ENCODE measurements at places on chromosomes 4 and X.

DNA sequence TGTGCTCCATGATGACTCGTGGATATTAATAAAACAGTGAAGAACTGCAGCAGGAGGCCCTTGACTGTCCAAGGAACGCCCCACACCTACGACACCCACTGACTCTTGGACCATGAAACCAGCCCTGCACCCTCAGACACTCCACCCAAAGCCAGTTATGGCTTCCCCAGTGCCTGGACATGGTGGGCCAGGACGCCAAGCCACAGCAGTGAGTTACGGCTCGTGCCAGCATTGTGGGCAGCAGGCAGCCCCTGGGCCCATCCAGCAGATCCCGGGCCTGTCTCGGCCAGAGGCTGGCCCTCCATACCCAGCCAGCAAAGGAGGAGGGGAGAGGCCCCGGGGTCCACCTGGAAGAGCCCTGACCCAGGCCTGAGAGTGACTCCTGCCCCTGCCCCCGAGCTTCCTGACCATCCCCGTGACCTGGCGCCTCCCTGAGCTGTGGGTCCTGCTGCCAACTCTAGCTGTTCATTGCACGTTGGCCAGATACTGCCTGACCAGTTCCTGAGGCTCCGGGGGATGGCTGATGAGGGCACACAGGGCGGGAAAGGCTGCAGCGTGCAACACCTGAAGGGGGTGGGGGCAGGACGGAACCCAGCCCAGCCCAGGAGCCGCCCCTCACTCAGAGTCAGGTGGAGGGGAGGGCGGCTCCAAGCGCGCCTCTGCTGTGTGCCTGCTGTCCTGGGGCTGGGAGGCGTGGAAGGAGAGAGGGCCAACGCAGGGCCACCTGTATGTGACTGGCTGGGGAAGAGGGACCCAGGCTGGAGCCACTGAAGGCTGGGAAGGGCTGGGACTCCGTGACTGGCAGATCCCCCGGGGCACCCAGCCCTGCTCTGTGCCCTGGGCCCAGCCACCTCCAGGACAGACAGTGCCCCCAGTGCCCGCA lies 739 bp downstream of the SLC49A3 start:
- peak; percentile 82 for DNase-seq

DNA sequence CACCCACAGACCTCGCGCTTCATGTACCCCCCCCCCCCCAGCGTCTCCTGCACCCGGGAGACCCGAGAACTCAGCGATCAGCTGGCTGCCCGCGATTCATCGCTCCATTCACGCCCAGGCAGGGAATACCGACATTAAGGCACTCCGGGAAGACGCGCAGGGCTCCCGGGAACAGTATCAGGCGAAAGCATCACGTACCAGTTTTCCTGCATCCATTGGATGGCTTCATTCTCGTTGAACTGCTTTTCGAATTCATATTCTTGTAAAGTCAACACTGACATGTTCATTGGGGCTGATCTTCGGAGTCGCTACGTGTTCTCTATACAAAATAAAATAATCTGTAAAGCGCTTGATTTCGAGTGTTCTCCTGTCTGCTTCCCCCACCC lies 373 bp downstream of the ELOVL6 start:
- DNase-seq, result peak; percentile 65

GRCh38 chrX:51608766-51609165 lies 9.9 kb downstream of the CENPVL3 start:
- no peak for DNase-seq

DNA sequence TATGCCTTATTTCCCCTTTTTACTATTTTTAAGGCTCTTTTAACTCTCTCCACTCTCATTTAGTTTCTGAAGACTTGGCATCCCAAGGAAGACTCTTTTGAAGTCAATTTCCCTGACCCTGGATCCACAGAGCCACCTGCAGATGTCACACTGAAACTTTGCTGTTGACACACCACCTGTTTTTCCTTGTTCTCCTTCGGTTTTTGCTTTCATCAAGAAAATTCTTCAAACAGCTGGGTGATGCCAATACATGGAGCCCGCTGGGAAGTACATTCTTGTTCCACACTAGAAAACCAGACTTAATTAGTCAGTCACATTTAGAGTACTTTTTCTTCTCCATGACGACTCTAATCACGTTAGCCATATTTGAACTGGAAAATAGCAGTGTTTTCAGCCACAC lies 293.9 kb downstream of the PDGFC start:
- DNase-seq, result no peak

DNA sequence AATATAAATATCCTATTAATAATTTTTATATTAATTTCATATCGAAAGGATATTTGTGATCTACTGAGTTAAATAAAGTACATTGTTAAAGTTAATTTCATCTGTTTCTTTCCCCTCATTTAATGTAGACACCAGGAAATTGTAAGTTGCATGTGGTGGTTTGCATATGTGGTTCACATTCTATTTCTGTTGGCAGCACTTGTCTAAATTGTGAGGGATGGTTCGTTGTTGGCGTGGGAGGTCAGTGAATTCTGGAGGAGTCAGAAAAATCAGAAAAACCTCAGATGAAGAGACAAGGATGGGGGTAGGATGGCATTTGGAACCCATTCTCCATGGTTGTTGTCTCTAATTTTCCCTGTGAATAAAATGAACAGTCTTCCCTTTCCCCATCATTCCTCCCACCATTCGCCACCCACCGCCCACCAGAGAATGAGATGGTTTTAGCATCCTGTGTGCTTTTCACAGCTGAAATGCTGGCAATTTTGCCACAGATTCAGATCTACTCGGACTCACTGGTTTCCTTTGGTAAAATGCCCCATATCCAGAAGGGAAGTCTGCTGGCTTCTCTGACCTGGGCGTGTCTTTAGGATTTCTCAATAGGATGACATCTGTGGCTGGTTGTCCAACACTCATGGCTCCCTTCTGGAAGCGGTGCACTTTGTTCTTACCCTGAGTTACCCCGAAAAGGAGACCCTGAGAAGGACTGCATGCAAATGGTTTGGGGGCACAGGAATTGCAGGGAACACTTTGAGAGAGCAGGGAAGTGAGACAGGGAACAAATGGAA lies 52.3 kb downstream of the LGI2 start:
- DNase-seq, result no peak

DNA sequence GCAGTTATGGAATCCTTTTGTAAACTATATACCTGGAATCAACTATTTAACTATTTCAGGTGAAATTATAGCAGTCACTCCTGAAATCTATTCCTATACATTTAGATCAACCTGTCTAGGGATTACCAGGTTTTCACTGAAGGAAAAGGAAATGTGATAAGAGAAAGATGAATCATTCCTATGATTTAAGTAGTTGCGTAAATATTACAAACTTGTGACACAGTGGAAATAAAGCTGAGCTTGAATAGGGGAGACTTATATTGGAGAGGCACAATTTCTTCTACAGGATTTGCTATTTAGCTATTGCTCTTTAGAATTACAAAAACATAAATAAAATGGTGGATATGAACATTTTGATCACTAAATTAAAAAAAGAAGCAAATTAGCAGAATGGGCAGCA lies 284.1 kb upstream of the EPHA5 start:
- peak; percentile 31 for DNase-seq

DNA sequence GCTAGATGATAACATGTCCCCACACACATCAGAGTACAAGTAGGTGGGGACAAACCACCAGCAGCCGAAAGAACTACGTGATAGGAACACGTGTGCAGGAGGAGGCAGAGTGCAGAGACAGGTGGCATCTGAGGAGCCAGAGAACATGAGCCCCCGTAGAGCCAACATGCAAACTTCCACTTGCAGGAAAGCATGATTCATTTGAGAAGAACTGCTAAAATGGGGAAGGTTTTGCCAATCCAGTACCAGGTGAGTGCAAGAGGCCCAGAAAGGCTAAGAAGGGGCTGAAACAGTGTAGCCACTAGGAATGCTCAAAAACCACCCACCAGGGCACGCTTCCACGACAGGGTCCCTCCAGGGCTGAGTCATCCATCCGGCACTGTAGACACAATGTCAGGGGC lies 149.8 kb upstream of the TENM3 start:
- DNase-seq, result no peak

GRCh38 chrX:150217609-150218008 lies 145.5 kb upstream of the MAMLD1 start:
- DNase-seq, result no peak

DNA sequence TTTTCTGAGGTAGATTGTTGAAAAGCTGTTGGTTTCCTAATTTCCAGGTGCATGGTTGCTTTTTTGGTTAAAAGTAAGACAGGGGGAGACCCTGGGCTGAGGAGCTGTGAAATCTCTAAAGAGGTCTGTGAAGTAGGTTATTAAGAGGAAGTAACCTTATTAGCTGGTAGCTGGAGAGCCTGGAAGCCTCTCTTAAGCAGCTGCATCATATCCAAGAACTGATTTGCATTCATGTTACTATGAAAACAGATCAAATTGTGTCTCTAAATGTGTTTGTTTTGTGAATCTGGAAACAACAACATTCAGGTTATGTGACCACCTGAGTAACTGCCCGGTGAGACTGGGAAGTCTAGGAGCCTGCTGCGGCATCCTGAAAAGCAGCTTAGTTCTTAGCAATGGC lies 54.1 kb downstream of the ARHGAP10 start:
- peak; percentile 45 for DNase-seq

GRCh38 chr4:96263291-96263690 lies 423.4 kb downstream of the PDHA2 start:
- no peak for DNase-seq

DNA sequence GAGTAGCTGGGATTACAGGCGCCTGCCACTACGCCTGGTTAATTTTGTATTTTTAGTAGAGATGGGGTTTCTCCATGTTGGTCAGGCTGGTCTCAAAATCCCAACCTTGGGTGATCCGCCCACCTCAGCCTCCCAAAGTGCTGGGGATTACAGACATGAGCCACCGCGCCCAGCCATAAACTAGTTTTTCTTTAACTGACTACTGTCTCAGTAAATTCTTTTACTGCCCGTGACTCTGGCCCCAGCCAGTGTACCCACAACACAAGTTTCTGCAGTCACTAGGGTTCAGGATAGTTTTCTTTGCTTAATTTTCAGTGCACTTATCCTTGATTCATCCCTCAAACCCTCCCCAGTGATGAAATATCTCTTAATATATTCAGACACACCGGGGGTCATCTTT lies 8.3 kb downstream of the SHROOM2 start:
- DNase-seq, result no peak

- peak; percentile 7 for DNase-seq
Observed at GRCh38 chrX:66638591-66639500, at the start of gene EDA2R. Gene EDA2R, minus strand, starts transcription at chrX:66639078. Its CDS starts 23,058 bp downstream, at chrX:66616020.

GRCh38 chrX:67759018-67759417 lies 215.2 kb downstream of the AR start:
- no peak for DNase-seq

DNA sequence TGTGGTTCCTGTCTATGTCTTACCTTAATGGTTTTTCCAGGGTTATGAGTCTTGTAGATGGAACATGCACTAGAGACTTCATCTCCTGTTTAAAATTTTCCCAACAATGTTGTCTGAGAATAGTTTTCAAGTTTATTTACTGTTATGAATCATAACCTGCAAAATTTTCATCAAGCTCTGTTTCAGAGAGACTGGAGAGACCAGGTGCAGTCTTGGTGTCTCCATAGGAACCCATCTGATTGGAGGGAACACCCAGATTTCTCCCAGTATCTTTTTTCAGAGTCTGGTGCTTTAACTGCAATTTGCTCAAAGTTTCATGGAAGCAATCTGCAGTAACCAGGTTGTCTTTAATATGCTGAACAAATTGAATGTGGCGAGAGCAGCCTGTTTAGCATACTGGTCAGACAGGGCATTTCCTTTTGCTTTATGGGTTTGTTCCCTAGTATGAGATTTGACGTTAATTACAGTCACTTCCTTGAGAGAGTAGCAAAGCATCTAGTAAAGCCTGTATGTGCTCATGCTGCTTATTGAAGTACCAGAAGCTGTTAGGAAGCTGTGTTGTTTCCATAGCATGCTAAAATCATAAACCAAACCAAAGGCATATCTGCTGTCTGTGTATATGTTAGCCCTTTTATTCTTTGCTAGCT lies 18.8 kb upstream of the VSIG1 start:
- DNase-seq, result peak; percentile 61

DNA sequence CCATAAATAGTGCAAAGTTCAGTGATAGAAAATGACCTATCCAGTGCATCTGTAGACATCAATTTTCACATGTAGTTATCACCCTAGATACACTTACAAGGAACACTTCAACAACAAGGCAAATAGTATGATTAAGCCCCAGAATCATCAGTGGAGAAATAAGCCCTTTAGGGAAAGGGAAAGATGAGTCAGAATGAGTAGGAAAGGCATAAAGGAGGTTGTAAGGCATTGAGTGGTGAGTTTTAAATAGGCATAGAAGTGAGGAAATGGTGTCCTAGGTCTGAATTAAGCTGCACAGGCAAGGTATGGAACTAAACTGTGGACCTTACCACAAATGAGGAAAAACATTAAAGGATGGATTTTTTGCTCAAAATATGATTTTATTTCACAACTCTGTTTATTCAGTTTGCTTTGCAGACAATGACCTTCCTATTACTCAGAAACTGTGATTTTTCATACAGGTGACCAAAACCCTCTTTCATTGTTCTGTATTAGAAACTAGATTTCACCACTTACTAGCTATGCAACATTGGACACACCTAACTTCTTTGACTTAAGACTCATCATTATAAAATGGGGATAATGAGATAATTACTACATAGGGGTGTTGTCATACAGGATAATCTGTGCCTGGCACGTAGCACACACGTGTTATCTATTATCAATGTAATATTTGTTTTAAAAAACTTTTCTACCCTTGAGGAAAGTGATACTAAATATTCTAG lies 57.0 kb upstream of the MAP9 start:
- DNase-seq, result peak; percentile 20

GRCh38 chr4:1323635-1324442 lies 23.2 kb upstream of the UVSSA start:
- no peak for DNase-seq

DNA sequence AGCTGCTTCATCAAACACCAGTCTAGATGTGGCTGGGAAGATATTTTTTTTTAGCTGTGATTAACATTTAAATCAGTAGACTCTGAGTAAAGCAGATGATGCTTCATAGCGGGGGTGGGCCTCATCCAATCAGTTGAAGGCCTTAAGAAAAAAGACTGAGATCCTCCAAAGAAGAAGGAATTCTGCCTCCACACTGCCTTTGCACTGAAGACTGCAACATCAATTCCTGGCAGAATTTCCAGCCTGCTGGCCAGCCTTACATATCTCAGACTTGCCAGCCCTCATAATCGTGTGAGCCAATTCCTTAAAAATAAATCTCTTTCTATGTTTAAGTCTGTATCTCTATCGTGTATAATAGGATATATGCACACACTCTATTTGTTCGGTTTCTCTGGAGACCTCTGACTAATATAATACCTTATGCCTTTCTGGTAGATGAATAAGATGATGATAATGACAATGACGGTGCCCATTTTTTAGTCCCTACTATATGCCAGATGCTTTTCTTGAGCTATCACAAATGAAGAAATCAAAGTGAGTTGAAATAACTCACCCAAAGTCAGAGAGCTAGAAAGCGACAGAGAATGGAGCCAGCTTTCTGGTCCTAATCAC lies 66.1 kb upstream of the SOD3 start:
- no peak for DNase-seq

DNA sequence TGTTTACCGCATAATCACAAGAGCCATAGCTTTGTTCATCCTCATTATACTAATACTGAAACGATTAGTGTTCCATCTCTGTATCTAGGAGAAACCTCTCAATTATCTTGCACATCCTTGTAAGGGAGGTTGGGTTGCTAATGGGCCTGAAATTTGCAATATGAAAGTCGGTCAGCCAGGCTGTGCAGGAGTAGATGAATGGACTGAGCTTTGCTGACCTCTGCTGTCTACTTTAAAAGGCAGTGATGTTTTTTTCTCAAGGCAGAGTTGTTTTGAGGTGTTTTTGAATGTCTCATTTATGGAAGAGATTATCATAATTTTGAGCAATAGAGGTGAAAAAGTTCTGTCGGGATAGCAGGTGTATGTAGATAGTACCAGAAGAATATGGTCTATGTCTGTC lies 47.9 kb upstream of the LINC00632 start:
- peak; percentile 53 for DNase-seq

All from DMS53 (cell line).